ENCODE measurements at places on chromosomes 3 and 15.

DNA sequence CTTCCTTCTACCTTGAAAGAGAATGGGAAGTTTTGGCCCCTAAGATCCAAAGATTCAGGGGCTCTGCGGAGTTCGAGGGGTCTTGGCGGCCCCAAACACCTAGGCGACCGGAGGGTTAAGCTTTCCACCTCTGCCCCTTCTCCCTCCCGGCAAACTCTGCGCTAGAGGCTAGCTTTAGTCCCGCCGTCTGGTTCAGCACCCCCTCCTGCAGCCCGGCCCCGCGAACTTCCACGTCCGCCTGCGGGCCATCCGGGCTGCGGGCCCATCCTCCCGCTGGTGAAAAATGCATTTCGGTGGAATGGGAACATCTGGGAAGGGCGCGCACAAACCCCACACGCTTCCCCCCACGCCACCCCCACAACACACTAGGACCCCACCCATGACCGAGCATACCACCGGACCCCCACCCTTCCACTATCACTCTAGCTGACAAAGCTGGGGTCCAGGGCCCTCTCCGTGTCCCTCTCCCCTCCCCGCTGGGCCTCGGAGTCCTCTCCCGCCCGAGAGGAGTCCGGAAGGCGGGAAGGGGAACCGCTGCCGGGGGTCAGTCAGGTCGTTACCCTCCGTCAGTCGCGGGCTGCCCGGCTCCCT, 1.0 kb downstream of the SHOX2 start:
- DNase-seq, result no peak

- no peak for DNase-seq
These were observed 2.8 kb upstream of the MCTP2 start for GRCh38 chr15:94228611-94229010.

DNA sequence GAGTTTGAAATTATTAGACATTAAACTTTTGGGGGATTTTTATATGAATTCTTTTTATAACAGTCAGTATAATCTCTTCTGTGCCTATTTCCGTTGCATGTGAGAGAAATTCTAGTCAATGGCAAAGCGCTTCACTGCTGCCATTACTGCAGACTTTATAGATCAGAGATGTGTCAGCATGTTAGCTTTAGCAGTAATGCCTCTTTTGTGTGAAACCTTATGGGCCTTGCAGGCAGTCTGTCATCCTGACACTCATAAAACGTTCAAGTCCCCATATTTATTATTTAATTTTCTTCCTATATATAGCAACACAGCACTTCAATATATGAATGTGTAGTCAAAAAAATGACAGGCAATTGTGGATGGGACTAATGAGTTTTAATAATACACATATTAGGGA, 191.0 kb downstream of the NLGN1 start:
- DNase-seq, result no peak

DNA sequence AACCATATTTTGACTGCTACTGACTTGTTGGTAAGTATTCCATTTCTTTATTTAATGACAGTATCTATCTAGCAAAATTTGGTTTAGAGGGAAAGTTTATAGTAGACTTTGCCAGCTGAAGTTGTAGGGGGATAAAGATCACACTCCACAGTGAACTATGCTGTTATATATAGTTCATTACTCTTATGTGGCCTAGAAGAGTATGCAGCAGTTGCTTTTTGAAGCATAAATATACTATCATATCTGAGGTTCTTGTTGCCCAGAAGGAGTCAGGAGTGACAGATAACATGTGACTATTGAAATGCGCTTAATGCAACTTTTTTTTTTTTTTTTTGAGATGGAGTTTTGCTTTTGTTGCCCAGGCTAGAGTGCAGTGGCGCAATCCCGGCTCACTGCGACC, 25.6 kb upstream of the MCF2L2 start:
- no peak for DNase-seq

GRCh38 chr15:66932634-66933024, 132.8 kb upstream of the SMAD3 start:
- DNase-seq, result no peak

GRCh38 chr3:195063581-195064193, 207.3 kb downstream of the XXYLT1 start:
- DNase-seq, result peak; percentile 18

DNA sequence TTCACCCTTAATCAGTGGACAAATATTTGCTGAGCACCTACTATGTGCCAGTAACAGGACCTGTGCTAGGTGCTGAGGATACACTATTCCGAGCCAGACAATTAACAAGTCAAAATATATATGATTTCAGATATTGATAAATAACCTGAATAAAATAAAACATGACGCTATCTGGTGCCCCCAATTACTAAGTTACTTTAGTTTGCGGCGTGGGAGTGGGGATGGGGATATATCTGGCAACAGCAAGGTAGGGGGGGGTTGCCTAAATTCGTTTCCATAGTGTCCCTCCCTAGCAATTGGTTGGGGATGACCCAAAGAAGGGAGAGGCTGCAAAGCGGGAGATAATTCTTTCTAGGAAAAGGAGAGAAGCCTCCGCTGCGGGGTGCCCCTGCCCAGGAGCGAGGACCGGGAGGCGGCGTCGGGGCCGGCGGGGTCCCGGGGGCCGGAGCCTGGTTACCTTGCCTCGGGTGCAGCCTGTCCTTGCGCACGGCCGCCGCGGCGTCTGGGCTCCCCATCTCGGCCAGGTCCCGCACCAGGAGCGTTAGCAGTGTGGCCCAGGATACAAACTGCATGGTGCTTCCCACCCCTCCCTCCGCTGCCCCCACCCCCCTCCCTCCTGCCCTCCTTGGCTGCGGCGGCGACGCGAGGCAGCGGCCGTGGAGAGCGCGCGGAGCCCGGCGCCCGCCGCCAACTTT, 567 bp downstream of the ADAMTS9 start:
- DNase-seq, result no peak

- peak; percentile 34 for DNase-seq
These were observed 201.1 kb downstream of the AKAP13 start for GRCh38 chr15:85581495-85581894.

DNA sequence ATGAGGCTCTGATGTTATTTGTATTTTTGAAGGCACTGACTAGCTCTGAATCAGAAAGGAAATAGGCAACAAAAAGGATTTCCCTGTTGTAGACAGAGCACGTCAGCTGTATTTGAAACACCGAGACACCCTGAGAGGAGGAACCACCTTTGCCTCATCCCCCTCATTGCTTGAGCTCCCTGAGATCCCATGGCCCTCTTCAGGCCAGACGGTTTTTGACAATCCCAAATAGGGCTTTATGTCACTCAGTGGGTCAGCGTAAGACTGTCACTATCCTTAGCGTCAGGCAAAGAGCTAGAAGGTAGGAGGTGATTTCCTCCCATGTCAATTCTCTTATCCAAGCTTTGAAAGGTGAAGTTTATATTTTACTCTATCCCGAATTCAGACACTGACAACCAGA, 254.3 kb downstream of the ZNF621 start:
- no peak for DNase-seq

DNA sequence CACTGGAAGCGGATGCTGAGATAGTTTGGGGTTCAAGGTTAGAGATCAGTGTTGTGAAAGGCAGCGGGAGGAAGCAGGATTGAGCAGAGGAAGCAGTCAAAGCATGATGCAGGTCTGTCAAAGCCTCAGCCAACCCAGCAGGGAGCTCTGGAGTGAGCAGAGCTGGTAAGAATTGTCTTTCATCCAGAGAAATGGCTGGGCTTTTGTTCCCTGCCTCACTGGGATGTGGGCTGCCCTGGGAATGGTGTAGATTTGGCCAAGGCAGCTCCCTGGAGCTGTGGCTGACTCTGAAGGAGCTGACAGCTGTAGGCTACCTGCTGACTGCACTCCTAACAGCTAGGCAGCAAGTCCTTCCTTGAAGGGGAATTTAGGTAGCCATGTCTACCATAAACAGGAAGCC, 61.9 kb upstream of the STXBP5L start:
- no peak for DNase-seq

DNA sequence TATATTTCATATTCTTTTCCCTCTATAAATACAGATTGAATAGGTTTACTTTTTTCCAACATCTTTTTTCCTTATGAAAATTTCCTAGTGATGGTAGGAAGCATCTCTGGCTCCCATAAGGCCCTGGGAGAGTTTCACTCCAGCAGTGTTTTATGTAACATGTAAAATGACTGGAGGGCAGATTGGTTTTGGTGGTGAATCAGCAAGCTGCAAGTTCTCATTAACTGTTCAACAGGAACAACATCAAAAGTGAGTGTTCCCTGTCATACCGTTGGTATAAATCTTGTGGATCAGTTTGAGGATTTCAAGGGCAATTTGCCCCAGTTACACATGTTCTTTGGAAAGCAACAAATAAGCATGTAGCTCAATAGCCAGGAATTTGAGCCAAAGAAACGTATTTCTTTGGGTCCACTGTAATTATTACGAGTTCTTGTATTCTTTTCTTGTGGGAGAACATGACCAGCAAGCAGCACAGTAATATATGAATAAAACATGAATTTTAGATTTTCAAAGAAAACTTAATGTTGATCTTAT, 345.7 kb downstream of the SV2B start:
- DNase-seq, result no peak

DNA sequence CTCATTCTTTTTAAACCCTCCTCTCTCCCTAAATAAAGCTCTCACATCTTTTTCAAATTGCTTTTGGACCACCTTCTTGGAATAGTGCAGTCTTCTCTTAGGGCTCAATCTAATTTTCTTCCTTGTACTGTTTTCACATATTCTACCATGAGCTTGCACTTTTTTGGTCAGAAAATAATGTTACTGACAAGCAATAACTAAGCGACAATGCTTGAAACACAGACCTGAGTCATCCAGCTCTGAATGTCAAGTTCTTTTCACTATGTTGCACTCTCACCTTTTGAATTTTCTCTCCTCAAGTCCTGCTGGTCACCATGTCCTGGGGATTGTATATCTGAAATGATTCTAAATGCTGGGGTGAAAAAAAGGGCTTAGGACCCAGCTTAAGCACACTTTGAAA, 8.9 kb downstream of the TNFAIP8L3 start:
- no peak for DNase-seq

DNA sequence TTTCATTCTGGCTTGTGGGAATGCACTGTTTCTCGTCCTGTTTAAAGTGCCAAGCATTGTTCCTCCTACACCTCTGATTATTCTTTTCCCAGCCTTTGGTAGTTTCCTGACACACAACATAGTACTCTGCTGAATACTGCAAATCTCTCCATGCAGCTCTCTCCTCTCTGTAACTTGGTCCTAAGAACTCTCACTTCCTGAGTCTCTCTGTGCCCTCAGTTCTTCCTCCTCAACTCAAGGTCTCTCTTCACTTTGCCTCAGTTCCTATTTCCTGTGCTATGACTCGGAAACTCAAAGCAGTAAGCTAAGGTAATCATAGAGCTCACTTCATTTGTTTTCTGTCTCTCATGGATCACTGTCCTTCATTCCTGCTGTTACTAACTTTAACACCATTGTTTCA, 113.4 kb downstream of the ZNF280D start:
- DNase-seq, result no peak
